Stimulated activated CD8-positive, alpha-beta memory T cell treated with anti-CD3 and anti-CD28 coated beads, Interleukin-2, amount 100 ng/mL, for 1 hour (primary cell): ENCODE measurements at places on chromosomes 11 and 22.

DNA sequence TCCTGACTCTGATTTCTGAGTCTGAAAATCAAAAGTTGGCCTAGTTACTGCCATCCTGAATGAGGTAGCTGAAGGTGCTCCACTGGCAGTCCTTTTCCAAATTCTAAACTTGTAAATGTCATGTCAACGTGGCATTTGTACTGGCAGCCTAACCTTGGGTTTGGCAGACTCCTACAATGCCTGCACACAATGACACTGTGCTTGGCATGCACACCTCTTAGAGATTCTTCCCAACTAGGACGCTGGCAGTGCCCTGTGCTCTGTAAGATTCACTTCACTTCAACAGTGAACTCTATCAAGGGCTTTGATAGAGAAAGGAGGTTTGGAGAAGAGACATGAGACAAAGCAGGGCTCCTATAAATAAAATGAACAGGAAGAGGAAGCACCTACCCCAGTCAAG lies 21.9 kb upstream of the PPP2R1B start:
- DNase-seq, result no peak

DNA sequence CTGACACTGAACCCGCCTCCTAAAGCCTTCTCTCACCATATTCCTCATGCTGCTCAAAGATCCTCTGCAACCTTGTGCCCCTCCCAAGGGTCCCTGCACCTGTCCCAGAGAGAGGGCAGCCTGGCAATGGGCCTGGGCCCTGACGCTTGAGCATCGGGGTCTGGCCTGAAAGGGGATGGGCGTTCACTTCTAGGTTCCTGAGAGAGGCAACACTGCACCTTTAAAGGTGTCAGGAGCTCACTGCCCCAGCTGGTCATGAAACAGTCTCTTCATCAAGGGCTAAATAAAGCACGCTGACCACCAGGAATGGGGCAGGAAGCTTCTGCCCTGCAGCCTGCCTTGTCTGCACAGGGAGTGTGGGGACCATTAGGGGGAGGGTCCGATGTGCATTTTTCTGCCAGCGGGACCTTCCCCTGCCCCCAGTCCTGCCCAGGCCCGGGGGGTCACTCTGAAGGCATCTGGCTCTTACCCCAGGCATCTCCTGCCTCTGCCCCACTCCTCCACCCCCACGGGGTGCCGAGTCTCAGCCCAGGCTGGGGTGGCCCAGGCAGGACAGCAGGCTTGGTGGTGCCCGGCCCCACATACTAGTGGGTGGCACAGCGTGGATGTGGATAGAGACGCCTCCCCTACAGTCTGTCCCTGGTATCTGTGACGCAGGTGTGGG lies 3.5 kb downstream of the C11orf21 start:
- no peak for DNase-seq

GRCh38 chr11:64894070-64894811 lies 15.8 kb upstream of the EHD1 start:
- peak; percentile 87 for DNase-seq

DNA sequence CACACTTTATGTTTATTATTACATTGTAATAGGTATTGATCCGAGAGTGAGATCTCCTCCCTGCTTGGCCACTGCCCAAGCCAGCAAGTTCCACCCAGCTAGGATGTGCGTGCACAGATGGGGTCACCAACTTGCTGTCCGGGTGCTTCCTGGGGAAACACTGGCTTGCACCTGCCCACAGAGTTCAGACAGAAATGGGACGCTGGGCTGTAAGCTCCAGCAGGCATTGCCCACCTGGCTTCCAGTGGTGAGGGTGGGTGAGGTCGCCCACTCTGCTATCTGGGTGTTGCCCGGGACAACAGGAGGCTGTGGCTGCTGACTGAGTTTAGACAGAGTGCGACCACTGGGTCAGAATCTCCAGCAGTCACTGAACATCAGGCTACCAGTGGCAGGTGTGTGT lies 289.8 kb upstream of the ANO3 start:
- no peak for DNase-seq
